A549 treated with CORT108297 at 1 μM for 4 hours (cell line): ENCODE measurements at places on chromosomes 2 and 18. TPM values are rescaled to one million over a fixed set of nuclear protein-coding genes. Genes with fewer than 3 reads are reported as not detected.

Gene CNDP1
- total RNA-seq, result not detected in 5 replicates

Gene CHRNG
- not detected in 5 replicates for total RNA-seq

Gene ALKAL2
- total RNA-seq, result not detected in 5 replicates

Gene SEPTIN10
- 37.6 to 62.6 TPM (median 50.2 TPM) in 5 replicates for total RNA-seq

Gene CDK5R2
- total RNA-seq, result 1.6 to 3.0 TPM (median 2.4 TPM) in 5 replicates

Gene MAP3K2
- 12.4 to 24.4 TPM (median 18.4 TPM) in 5 replicates for total RNA-seq

Gene TP53I3
- 173 to 230 TPM (median 191 TPM) in 5 replicates for total RNA-seq

Gene PLB1
- total RNA-seq, result 1.1 to 2.0 TPM (median 1.8 TPM) in 5 replicates

Gene IL36A
- total RNA-seq, result not detected in 5 replicates

Gene SFTPB
- 0.10 to 0.24 TPM (median 0.13 TPM) in 5 replicates for total RNA-seq

Gene DPP4
- total RNA-seq, result 0.36 to 0.73 TPM (median 0.54 TPM) in 5 replicates

Gene NYAP2
- total RNA-seq, result not detected in 5 replicates

Gene SCYGR6
- total RNA-seq, result not detected in 5 replicates

Gene PDCD1
- total RNA-seq, result not detected in 5 replicates

Gene CCDC74A
- 12.7 to 19.2 TPM (median 15.0 TPM) in 5 replicates for total RNA-seq

Gene CD28
- not detected in 5 replicates for total RNA-seq

Gene PROC
- 2.9 to 4.2 TPM (median 3.9 TPM) in 5 replicates for total RNA-seq

Gene EFEMP1
- total RNA-seq, result 28.8 to 60.6 TPM (median 43.3 TPM) in 5 replicates

Gene KLHL14
- not detected in 5 replicates for total RNA-seq

Gene CPLX4
- not detected in 5 replicates for total RNA-seq

Gene ZNF24
- total RNA-seq, result 10.6 to 12.6 TPM (median 11.4 TPM) in 5 replicates

Gene LDLRAD4
- 1.1 to 2.8 TPM (median 1.8 TPM) in 5 replicates for total RNA-seq

Gene KANSL1L
- total RNA-seq, result 0.43 to 0.67 TPM (median 0.50 TPM) in 5 replicates

Gene C1GALT1C1L
- 1.6 to 3.0 TPM (median 1.7 TPM) in 5 replicates for total RNA-seq

Gene GALNT14
- total RNA-seq, result 44.4 to 51.6 TPM (median 48.4 TPM) in 5 replicates

Gene ZNF142
- 13.3 to 19.9 TPM (median 16.8 TPM) in 5 replicates for total RNA-seq

Gene ASB18
- not detected in 5 replicates for total RNA-seq

Gene UGT1A4
- 0.06 to 0.08 TPM (median 0.07 TPM) in 3 of 5 replicates, not detected in the others for total RNA-seq

Gene ZC3H6
- 0.14 to 0.73 TPM (median 0.35 TPM) in 5 replicates for total RNA-seq

Gene CABLES1
- 12.1 to 12.8 TPM (median 12.6 TPM) in 5 replicates for total RNA-seq

Gene OR6B2
- total RNA-seq, result not detected in 5 replicates

Gene CAPN13
- total RNA-seq, result 0.03 to 0.15 TPM (median 0.05 TPM) in 4 of 5 replicates, not detected in the other

Gene LYPD6B
- 0.12 TPM in 1 of 5 replicates, not detected in the others for total RNA-seq

Gene OTOS
- total RNA-seq, result 0.19 TPM in 1 of 5 replicates, not detected in the others

Gene RAPGEF4
- 0.14 to 0.54 TPM (median 0.20 TPM) in 5 replicates for total RNA-seq

Gene RESP18
- not detected in 5 replicates for total RNA-seq

Gene PAX3
- not detected in 5 replicates for total RNA-seq
